ENCODE measurements at places on chromosomes 2 and 18.
A peak's percentile ranks its signal among the peaks of the same experiment; 100 is the strongest.

- no peak for DNase-seq
These were observed 1.4 kb upstream of the CD226 start for GRCh38 chr18:69948919-69949537.

DNA sequence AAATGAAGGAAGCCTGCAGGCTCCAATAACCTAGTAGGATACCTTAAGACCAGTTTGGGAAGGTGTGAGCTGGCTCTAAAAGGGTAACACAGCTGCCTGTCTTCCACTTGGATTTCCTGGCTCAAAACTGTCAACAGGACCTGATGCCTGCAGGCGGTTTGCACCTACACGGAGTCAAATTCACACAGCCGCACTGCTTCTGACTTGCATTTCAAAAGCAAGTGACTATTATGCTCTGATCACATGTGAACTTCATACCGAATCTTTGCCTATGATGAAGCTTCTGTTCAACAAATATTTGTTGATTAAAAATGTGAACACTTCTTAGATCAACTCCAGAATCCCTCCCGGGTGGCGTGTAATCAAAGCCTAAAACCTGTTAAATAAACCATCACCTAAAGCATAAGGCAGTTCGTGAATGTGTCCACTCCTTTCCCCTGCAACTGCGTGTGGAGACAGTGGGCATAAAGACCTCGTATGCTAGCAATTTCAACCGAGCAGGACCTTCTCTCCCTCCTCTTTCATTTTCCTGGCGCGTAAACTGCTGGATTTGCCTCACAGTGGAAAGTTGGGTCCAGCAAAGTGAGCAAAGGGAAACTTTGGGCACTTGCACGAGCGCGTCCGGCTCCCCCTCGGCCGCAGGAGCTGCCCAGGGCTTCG is 784 bp downstream of the CRACDL start:
- DNase-seq = peak; percentile 25

DNA sequence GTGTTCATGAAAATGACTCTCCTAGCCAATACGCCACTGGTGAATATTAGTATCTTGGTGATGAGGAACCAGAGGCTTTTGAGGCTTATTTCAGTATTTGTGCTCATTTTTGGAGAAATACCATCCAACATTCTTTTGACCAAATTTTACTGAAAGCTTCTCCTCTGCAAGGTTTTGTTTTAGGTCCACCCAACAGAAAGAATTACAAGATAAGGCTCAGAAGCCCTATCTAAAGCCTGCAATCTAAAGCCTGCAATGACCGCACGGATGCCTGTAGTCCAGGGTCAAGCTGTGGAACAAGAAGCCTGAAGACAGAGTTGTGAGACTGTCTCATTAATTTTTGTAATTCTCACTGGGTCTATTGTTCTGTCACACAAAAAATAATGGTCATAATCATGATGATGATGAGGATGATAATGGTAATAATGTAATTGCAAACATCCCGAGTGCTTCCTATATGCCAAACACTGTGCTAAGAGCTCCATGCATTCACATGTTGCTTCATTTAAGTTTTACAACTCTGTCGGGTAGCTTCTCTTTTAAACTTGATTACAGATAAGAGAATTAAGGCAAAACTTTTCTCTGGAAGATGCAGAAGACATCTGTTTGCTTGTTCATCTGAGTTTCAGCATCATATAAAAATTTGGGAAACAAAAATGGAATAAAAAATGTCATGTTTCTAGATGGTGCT is 33.2 kb upstream of the NCOA1 start:
- no peak for DNase-seq

- DNase-seq = no peak
These were observed 2.4 kb upstream of the MTA3 start for GRCh38 chr2:42566025-42566424.

DNA sequence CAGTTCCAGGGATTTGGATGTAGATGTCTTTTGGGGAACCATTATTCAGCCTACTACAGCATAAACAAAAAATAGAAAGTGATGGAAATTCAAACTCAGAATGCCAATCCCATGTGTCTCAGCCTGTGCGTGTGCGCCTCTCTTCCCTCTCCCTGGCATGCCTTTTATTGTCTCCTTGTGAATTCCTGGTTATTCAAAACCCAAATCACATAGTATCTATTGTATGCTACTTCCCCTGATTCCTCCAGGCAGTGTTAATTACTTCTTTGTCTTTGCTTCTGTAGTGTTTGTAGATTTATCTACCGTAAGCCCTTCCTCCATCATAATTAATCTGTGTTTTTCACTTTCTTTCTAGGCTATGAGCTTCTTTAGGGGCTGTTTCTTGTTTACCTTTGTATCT is 38.9 kb downstream of the RHBDD1 start:
- no peak for DNase-seq

DNA sequence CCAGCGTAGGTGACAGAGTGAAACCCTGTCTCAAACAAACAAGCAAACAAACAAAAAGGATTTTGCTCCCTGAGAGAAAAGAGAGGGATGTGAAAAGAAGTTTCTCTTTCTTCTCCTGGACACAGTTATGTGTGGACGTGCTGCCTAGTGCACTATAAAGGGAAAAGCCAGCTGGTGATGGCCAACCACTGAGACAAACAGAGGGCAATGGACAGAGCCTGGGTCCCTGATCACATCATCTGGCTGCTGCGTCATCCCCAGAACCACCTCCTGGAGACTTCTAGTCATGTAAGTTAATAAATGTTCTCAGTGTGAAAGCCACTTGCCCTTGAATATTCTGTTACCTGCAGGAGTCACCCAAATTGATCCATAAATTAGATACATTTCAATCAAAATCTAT is 184.9 kb downstream of the PDE11A start:
- DNase-seq = no peak

DNA sequence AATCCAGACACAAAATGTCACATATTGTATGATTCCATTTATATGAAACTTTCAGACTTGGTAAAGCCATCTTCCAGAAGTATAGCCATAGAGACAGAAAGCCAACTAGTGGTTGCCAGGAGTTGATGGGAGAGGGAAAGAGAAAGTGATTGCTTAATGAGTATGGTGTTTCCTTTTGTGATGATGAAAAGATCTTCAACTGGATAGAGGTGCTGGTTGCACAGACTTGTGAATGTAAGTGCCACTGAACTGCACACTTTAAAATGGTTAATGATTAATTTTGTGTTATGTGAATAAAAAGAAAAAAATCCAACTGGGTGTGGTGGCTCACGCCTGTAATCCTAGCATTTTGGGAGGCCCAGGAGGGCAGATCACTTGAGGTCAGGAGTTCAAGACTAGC is 135.3 kb upstream of the SLC1A4 start:
- DNase-seq = no peak

GRCh38 chr18:58887613-58887963 is 22.9 kb downstream of the ZNF532 start:
- DNase-seq = no peak

- DNase-seq = peak; percentile 63
These were observed 32.3 kb downstream of the MYO5B start for GRCh38 chr18:50162486-50163304.

- DNase-seq = no peak
These were observed 7.6 kb downstream of the CYBRD1 start for GRCh38 chr2:171529914-171530313.

- no peak for DNase-seq
These were observed 114.1 kb upstream of the TLK1 start for GRCh38 chr2:171274757-171275156.

DNA sequence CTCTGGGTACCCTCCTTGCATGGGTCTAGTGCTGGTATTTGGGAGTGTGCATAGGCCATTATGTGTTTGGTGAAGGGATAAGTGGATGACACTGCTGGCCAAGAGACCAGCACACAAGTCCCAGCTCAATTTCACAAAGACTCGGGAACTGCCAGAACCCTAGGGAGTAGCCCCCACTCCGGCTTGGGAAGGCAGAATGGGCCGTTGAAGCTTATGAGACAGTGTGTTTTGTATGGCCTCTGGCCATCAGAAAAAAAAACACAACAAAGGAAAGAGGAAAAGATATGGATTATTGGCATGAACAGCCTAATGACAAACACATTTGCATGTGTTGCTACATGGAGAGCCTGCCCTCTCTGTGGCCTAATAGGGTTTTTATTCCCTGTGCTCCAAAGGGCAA is 144.2 kb downstream of the TTC32 start:
- DNase-seq = no peak

DNA sequence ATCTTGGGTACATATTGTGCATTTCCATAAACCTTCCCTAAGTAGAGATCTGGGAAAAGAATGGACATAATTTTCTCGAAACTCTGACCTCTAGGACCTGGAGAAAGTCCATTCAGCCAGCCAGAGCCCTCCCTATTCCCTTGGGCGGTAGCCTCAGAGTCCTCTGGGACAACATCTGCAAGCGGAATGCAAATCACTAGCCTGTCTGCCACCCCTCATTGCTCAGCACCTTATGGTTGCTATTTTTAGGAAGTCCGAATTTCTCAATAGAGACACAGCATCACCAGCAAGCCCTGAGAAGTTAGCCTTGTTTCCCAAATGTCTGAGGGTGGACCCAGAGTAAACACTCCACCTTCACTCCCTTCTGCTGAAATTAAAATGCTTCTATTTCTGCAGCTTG is 17.6 kb upstream of the CD28 start:
- DNase-seq = no peak

- DNase-seq = no peak
These were observed 188.8 kb upstream of the PGAP1 start for GRCh38 chr2:197115325-197115724.

DNA sequence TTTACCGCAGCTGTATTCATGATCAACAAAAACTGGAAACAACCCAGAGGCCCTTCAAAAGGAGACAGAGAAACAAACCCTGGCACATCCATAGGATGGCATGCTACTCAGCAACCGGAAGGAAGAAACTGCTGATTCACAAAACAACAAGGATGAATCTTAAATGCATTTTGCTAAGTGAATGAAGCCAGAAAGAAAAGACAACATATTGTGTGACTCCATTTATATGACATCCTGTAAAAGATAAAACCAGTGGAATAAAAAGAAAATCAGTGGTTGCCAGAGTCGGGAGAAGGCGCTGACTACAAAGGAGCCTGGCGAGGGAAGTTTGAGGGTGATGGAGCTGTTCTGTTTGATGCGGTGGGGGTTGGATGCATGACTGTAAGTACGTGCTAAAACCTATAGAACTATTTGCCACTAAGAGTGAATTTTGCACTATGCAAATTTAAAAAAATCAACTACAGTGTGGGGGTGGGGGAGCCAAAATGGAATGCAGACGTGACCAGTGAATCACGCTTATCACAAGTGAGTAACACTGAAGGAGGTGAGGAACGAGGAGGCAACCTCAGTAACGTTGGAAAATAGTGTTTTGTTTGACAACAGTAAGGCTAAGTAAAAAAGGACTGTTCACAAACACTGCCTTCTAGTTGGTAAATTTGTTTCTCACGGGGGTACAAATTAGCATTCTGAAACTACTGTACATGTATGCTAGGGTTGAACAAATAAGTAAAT is 108.9 kb downstream of the INHBB start:
- no peak for DNase-seq

DNA sequence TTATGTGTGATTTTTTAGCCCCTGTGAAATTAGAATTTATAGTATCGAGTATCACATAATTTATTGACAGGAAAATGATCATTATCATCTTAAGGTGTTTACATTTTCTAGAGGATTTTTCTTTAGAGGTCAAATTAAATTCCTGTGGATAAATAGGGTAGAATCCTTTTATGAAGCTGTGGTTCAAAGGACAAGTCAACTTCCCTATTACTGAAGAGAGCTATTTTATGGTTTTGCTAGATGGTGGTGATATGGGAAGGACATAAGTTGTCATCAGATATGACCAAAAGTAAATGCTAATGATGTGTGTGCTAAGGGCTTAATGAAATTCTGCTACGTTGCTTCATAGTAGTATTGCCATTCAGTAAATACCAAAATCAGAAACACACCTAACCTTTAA is 80.1 kb downstream of the EML4 start:
- DNase-seq = no peak

DNA sequence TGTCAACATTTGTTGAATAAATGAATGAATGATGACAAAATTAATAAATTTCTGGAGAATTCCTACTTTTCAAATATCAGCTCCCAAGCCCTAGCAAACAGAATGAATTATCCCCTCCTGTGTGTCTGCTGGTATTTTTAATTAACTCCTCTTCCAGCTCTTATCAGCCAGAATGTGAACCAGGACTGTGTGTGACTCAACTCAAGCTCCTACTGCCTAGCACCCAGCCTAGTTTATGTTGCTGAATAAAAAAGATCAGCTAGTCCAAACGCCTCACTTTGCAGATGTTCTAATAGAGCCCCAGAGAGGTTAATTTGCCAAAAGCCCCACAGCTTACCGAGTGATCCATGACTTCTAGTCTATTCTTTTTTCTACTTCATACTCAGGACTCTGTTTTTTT is 50.3 kb downstream of the RABL2A start:
- no peak for DNase-seq

GRCh38 chr2:42186945-42187632 is 17.9 kb downstream of the EML4 start:
- no peak for DNase-seq

DNA sequence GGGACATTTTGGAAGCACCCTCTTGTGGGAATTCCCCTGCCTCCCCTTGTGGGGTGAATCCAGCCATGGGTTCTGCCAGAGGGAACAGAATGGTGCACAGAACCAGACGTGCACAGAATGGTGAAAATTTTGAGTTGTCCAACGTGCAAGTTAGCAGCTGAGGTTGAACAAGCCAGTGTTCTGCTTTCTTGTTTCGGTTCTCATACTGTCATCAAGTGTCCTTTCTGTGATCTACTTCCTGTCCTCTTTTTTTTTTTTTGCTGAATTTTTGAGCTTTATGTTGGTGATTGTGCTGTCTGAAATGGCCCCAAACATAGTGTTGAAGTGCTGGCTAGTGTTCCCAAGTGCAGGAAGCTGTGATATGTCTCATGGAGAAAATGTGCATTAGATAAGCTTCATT is 21.5 kb upstream of the REEP1 start:
- no peak for DNase-seq

- DNase-seq = no peak
These were observed 170.1 kb upstream of the HAAO start for GRCh38 chr2:42962508-42962953.

DNA sequence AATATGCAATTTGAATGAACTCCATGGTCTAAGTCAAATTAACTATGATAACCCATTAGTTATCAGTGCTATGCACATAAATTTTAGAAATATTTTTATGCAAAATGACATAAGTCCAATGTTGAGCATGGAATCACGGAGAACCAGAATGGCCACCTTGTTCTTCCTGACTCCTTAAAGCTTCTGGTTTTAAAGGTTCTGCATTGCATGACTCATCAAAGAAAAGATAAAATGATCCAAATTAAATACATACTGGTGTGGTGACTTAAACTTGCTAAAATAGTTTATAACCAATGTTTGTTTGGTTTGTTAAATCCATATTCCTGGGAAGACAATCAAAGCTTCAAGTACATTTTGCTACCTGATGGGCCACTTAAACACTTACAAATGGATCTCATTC is 1146.9 kb upstream of the NRXN1 start:
- no peak for DNase-seq

DNA sequence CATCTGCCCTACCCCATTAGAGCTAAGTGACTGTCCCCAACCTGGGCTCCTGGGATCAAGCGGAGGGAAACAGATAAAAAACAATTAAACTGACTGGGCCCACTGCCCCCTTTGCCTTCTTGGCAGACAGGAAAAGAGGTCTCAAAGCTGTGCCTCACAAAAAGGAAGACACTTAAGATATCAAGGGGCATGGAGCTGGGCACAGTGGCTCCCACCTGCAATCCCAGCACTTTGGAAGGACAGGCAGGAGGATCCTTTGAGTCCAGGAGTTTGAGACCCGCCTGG is 75.2 kb upstream of the SP3 start:
- DNase-seq = no peak

- peak; percentile 70 for DNase-seq
These were observed 238.9 kb downstream of the XIRP2 start for GRCh38 chr2:167127135-167127534.

- DNase-seq = no peak
These were observed 65.7 kb upstream of the CHMP1B start for GRCh38 chr18:11785444-11786055.
